ENCODE measurements at places on chromosomes 5 and 9.

DNA sequence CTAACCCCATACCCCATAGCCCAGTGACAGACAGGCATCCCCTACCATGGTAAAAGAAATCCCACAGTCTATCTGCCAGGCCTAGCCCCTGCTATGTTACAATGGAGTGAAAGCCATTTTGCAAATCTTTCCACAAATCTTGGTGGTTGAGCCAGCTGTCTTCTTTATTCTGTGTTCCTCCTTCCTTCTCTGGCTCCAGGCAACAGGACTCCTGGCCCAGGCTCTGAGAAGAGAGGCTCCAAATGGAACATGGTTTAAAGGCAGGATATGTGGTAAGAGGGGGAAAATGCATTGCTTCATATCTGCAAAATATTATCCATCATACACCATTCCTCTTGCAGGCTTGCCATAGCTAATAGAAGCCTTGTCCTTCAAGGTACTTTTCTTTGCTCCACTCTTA is 25.2 kb downstream of the FGF1 start:
- no peak for DNase-seq

DNA sequence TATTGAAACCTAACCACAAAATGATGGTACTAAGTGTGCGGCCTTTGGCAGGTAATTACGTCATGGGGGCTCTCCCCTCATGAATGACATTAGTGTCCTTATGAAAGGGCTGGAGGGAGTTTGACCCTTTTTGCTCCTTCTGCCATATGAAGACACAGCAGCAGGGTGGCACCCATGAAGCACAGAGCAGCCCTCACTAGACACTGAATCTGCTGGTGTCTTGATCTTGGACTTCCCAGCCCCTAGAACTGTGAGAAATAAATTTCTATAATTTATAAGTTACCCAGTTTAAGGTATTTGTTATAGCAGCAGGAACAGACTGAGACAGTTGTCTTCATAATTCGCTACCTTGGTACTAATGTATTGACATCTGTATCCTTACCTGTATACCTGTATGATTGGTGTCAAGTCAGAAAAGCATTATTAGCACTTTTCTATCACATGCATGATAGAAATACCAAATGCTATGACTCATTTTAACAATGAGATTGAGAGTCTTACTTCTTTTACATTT is 80.4 kb downstream of the GCNT4 start:
- no peak for DNase-seq

GRCh38 chr5:78547731-78548615 is 100.6 kb downstream of the LHFPL2 start:
- DNase-seq = no peak

- DNase-seq = no peak
Measured at GRCh38 chr5:9348401-9348996, 197.4 kb downstream of the SEMA5A start.

GRCh38 chr9:101054657-101055056 is 26.1 kb downstream of the PLPPR1 start:
- DNase-seq = no peak

Data from A549 (cell line).